ENCODE measurements at places on chromosomes 4 and X.

GRCh38 chrX:13533726-13534125, 35.7 kb upstream of the EGFL6 start:
- DNase-seq: no peak

DNA sequence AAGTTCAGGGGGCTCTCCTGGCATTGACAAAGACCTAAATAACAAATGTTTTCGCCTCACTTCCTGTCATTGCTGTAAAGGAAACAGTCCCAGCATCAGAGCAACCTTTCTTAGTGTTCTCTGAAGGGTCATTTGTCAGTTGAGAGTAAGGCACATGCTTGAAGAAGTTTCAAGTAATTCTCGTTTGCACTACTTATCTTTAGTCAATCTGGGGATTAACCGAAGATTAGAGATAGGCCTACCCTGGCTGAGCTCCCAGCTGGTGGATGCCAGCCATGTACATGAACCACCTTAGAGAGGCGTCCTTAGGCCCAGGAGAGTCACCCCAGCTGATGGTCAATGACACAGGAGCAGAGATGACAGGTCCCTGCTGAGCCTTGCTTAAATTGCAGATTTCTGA, 189.9 kb upstream of the PGRMC2 start:
- no peak for DNase-seq

DNA sequence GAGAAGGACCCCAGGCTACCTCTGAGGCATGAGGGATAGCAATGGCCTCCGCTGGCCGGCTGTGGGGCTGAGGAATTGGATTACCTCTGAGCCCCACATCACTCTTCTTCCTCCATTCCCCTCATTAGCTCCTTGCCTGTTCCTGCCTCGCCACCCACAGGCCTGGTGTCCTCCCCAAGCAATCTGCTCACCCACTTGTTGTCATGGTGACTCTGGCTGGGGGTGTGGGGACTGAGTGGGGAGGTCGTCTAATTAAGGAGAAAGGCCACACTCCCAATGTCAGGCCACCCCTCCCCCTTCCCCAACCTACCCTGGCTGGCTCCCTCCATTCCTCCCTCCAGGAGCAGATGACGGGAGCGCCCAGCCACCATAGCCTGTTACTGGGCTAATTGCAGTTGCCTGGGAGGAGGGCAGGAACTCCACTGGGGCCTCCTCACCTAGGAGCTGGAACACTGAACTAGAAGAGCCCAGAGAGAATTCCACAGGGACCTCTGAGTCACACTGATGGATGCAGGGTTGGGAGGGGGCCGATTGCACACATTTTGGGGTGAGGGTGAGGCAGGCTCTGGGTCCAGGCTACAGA, 20.7 kb downstream of the NALF2 start:
- DNase-seq: no peak

DNA sequence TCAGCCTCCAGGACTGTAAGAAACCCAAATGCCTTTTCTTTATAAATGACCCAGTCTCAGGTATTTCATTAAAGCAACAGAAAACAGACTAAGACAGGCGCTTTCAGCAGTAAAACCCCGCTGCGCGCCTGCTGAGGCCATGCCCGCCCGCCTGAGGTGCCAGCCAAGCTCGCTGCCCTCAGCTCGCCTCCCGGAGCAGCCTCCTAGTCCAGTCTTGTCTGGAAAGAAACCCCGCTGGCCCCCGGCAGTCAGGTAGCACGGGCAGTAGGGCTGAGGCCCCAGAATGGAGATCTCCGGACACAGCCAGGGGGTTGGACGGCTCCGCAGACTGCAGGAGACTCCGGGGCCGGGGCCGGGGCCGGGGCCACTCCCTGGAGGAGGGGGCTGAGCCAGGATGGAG, 31.7 kb downstream of the ZFYVE28 start:
- no peak for DNase-seq

- DNase-seq: no peak
These were observed 100.3 kb upstream of the DDIT4L start for GRCh38 chr4:100290585-100290984.

DNA sequence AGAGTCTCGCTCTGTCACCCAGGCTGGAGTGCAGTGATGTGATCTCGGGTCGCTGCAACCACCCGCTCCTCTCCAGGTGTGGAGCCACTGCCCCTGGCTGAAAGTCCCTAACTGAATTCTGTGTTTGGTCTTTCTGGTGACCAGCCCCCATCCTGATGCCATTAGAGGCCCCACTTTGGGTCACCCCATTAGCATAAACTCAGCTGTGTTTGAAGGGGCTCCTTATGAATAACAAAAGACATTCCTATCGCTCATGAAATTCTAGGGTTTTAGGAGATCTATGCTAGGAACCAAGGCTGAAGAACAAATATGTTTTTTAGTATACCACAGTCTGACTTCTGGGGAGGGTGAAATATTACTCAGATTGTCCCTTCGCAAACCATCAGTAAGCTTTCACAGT, 652.9 kb downstream of the ADGRL3 start:
- DNase-seq: no peak

- no peak for DNase-seq
These were observed 671.6 kb upstream of the BOD1L1 start for GRCh38 chr4:14299166-14299565.

- DNase-seq: no peak
These were observed 92.0 kb upstream of the BMPR1B start for GRCh38 chr4:94665500-94666404.

DNA sequence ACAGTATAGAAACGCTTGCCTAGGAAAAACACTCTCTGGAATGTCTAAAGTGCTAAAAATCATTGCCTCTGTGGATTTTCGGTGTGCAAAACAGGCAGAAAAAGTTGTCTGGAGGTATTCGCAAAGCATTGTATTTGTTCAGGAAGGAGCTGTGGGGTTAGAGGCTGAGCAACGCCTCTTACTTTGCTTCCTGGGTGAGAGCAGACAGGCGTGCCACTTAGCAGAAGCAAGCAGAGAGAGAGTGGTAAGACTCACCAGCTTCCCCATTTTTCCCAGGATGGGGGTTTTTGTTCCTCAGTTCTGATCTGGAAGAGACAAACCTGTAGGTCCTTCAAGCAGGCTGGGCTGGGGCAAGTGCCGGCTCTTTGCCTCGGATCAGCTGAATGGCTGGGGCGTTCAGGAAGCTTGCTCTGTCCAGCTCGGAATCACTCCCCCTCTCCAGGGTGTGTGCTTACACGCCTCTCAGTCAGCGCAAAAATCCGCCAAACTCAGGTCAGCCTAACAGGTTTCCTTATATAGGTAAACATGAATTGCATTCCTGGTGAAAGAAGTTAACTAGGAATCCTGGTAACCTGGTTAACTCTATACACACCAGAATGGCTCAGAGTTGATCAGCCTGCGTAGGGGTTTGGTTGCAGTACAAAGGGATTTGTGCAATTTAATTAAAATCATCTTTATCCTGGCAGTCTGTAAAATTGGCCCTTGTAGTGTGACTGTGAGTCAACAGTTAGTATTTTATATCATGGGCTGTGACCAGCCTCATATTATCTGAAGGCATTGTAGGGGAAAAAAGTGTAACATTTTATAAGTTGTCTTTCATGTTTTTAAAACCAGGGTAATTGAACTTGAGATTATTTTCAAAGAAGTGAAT, 213.1 kb upstream of the MID1 start:
- DNase-seq: peak; percentile 58

- peak; percentile 85 for DNase-seq
These were observed 342.4 kb downstream of the BCOR start for GRCh38 chrX:39755143-39756032.

GRCh38 chr4:152164561-152164960, 371.3 kb downstream of the FBXW7 start:
- DNase-seq: no peak

GRCh38 chrX:47608130-47608810, 11.4 kb downstream of the SYN1 start:
- no peak for DNase-seq

- no peak for DNase-seq
These were observed 44.5 kb downstream of the DTHD1 start for GRCh38 chr4:36325926-36326325.

DNA sequence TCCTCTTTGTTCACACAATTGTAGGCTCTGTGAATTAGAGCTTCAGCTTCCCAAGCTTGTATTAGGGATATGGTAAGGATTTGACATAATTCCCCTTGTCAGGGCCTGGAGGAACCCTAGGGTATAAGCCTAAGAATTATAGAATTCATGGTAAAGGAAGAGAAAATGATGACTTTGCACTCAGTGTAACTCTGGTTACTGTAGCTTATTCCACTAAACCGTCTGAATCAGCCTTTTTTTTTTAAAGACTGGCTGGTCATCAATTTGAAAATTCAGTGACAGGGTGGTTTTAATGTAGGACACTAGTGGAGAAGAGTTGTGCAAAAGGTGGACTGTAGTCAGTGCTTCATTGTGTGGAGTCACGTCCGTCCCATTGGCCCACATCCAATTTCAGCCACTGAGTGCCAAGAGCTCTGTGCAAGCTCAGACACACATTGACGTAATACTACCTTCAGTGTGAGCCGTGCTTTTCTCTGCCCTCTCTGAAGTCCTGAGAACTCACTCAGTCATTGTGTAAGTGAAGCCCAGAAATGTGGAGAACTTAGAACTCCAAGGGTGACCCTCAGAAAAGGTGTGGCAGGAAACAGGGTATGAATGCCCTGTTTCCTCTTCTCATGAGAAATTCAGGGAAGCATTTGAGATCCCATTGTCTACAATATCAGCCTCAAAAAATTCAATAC, 449.8 kb downstream of the C4orf33 start:
- peak; percentile 48 for DNase-seq

Data from right hindlimb (tissue), 1 donor.